Thyroid gland (tissue), 4 donors: ENCODE measurements at places on chromosomes 4 and X. TPM values are rescaled to one million over a fixed set of nuclear protein-coding genes. Genes with fewer than 3 reads are reported as not detected.

- H3K4me1 ChIP-seq: peaks cover 7% of the 10 kb centered on the region
- peaks cover 12% of the 10 kb centered on the region for H3K27me3 ChIP-seq
- peak within 1 kb of the TSS; percentile 59 for H3K4me3 ChIP-seq
- peak; percentile 56 for DNase-seq
Observed at GRCh38 chr4:108168671-108169523, at the start of gene LEF1. TSS of gene LEF1 (minus strand) at chr4:108168932. CDS start at chr4:108167767, 1,165 bp downstream.

DNA sequence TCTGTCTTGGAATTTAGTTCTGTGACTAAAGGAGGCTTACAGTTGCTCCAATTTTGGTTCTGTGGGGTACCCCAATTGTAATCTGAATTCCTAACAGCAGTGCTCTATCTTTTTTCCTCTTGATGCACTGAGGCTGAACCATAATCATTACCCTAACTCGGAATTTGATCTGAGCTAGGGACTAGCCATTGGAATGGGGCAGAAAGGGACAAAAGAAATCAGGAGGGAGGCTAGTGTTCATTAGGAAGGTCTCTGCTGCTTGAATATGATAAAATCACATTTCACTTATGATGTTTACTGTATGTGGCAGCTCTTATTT lies 2.7 kb downstream of the KLF3 start:
- no peaks in the 10 kb centered on the region for H3K36me3 ChIP-seq
- H3K4me3 ChIP-seq: no peak overlapping the region
- no peaks in the 10 kb centered on the region for H3K27me3 ChIP-seq

- no peak overlapping the region for H3K4me3 ChIP-seq
- no peak overlapping the region for H3K27ac ChIP-seq
- no peaks in the 10 kb centered on the region for H3K36me3 ChIP-seq
- no peaks in the 10 kb centered on the region for H3K27me3 ChIP-seq
Observed at GRCh38 chrX:72019487-72019886, 108.8 kb downstream of the NHSL2 start.

XK gene
- total RNA-seq: 1.4 TPM

TBC1D9 gene
- total RNA-seq: 13.3 TPM

DNA sequence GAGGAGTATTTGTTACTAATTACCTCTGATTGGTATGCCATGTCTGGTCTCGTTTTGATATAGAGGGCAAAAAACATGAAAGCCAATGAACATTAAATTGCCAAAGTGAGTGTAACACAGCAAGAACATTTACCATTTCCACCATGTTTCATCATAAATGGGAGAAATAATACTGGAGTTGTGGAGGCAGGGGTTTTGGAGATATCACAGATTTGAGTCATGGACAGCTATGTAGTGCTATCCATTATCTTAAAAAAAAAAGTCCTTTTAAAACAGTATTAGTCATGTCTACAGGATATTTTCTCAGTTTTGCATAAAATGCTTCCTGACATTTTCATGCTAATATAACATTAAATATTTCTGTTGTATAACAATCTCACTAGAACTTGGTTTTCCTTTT lies 301.2 kb downstream of the IL1RAPL1 start:
- no peak for DNase-seq
- H3K36me3 ChIP-seq: no peaks in the 10 kb centered on the region
- no peak overlapping the region for H3K4me3 ChIP-seq
- H3K27ac ChIP-seq: no peak overlapping the region

DNA sequence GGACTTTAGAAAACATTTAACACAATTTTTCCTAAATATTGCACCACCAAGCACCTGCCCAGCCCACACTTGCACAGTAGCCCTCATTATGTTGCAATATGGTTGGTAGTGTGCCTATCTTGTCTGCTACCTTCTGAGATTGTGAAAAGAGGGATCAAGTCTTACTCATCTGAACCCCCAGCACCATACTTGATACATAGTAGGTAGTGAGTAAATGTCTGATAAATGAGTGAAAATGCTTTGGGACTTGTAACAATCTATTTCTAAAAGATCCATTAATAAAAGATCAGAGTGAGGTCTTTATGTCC lies 118.4 kb upstream of the MED14 start:
- no peaks in the 10 kb centered on the region for H3K36me3 ChIP-seq
- H3K4me3 ChIP-seq: no peak overlapping the region
- H3K4me1 ChIP-seq: no peaks in the 10 kb centered on the region
- no peak overlapping the region for H3K27ac ChIP-seq
- no peak for DNase-seq

DNA sequence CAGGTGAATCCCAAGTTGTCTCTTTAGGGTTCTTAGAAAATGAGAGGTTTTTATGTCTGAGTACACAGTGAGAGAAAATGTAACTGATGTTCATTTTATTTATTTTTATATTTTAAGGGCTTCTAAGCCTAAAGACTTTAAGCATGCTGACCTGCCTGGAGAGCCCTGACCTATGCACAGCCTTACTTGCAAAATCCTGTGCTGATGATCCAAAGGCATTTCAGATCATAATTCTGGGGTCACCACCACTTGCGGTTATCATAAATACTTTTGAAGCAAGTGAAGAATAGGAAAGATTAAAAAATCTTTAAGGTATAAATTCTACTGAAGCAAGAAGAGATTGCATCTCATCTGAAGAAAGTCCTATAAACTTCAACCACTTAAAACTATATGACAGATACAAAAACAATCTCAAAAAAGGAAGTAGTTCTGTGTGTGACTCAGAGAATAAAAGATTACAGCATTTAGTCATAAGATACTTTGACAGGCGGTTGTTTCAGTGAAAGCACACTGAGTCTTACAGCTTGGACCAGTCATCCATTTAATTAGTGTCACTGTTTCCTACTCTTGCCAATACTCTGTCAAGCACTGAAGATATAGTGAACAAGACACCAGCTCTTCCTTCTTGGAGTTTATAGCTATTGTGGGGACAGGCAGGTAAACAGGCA lies 245.2 kb upstream of the DIPK2B start:
- no peak overlapping the region for H3K27ac ChIP-seq
- H3K36me3 ChIP-seq: no peaks in the 10 kb centered on the region
- H3K4me1 ChIP-seq: no peaks in the 10 kb centered on the region
- DNase-seq: no peak

DNA sequence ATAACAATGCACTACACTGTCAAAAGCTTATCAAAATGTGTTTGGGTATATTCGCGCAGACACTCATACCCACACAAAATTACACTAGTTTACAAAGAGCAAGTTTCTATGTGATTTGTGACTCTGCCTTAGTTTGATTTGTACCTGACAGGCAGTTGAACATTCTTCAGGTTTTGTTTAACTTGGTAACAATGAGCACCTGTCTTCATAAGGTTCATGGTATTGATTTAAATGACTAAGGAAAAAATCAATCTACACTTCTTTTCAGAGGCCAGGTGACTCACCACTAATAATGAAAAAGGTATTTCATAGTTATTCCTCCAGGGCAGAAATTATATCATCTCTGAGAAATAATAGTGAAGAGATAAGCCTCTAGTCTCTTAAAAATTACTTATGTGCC lies 1114.6 kb upstream of the AGA start:
- H3K36me3 ChIP-seq: no peaks in the 10 kb centered on the region
- no peaks in the 10 kb centered on the region for H3K4me1 ChIP-seq
- DNase-seq: no peak
- H3K27me3 ChIP-seq: no peaks in the 10 kb centered on the region
- no peak overlapping the region for H3K27ac ChIP-seq

DNA sequence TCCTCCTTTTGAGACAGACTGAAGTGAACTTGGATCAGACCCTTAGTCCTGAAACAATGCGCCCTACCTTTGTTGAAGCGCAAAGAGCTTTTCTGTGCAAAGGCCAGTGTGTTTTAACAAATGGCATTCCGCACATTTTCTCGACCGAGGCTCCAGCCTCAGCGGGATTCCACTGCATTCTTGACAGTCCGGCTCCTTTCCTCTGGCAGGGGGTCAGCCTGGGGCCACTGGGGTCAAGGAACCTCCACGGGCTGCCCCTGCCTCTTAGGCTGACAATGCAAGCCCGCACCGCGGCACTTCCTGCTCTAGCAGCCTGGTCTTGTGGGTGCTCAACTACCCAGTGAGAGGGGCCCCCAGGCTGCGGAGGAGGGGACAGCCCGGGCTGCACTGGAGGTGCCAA lies 47.2 kb upstream of the TFDP3 start:
- peak overlapping the region; percentile 50 for H3K27ac ChIP-seq
- no peaks in the 10 kb centered on the region for H3K27me3 ChIP-seq
- peak; percentile 77 for DNase-seq

DNA sequence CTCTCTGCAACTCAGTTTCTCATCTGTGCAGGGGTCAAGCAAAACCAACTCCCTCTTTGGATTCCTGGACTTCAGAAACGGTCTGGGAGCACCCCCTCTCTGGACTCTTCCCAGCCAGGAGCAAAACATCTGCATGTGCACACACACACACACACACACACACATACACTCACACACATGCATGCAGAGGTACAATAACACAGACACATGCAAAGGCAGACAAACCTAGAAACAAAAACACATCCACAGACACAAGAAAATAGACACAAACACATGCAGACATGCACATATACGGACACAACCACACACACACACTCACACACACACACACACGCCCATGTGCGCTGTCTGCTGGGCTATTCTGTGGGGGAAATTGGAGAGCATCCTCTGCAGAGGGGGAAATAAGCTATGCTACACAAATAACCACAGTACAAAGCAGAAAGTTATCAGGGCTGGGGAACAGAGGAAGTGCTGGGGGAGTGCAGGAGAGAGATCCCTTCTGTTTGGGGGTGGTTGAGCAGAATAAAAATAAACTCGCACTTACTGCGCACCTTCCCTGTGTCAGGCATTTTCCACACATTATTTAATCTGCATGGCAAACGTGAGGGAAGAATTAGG lies 19.9 kb downstream of the IQSEC2 start:
- no peaks in the 10 kb centered on the region for H3K36me3 ChIP-seq
- no peaks in the 10 kb centered on the region for H3K4me1 ChIP-seq
- DNase-seq: no peak
- no peak overlapping the region for H3K4me3 ChIP-seq

DNA sequence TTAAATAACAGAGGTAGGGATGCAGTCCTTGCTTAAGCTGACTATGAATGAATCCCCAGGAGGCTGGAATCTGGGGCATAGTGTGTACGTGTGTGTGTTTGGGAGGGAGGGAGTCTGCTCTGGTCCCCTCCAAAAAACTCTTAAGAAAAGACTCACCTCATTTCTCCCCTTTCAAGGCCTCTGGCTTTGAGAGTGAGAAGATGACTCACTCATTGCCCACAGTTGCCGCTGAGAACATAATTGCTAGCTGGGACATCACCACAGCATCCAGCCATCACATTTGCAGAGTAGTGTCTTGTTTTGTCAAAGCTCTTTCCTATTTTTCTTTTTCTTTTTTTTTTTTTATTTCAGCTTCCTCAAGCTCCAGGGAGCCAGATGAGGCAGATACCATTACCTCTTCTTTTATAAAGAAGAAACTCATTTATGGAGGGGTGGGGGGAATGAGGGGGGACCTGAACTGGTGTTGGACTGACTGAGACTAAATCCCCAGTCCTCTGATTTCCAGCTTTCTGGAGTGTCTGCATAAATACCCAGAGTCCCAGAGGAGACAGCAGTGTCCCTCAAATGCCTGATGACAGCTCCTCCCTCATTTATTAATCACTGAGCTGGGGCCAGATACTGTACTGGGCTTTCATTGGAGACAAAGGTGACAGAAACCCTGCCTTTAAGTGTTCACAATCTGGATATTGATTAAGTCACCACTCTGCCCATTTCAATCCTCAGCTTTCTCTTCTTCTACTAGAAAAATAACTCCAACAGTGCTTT lies 61.9 kb upstream of the LAS1L start:
- peak overlapping the region; percentile 44 for H3K27ac ChIP-seq
- no peak overlapping the region for H3K4me3 ChIP-seq
- no peaks in the 10 kb centered on the region for H3K27me3 ChIP-seq
- DNase-seq: no peak
- no peaks in the 10 kb centered on the region for H3K36me3 ChIP-seq

DNA sequence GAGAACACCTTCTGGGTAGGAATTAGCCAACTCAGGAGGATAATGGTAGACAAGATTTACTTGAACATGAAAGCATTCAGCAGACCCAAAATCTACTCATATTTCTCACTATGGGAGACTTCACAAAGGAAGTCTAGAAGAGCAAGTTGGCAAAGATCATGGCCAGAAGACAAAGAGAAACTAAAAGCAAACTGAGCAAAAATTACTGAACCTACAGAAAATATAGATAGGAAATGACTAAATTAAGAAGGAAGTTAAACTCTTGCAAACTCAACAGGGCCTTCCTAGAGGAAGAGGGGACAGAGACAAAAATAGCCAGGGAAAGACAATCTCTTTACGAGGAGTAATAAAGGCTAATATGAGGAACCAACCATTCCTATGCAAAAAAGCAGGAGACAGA lies 18.7 kb downstream of the CORIN start:
- H3K36me3 ChIP-seq: no peaks in the 10 kb centered on the region
- H3K27ac ChIP-seq: no peak overlapping the region
- H3K4me3 ChIP-seq: no peak overlapping the region
- DNase-seq: no peak
- no peaks in the 10 kb centered on the region for H3K27me3 ChIP-seq

CT83 gene
- total RNA-seq: not detected

GRCh38 chrX:118496763-118497079 lies 1.1 kb downstream of the DOCK11 start:
- no peak for DNase-seq
- H3K27ac ChIP-seq: peak overlapping the region; percentile 55
- H3K36me3 ChIP-seq: no peaks in the 10 kb centered on the region
- H3K4me3 ChIP-seq: peak overlapping the region; percentile 14

PPM1K gene
- total RNA-seq: 66.5 TPM

DNA sequence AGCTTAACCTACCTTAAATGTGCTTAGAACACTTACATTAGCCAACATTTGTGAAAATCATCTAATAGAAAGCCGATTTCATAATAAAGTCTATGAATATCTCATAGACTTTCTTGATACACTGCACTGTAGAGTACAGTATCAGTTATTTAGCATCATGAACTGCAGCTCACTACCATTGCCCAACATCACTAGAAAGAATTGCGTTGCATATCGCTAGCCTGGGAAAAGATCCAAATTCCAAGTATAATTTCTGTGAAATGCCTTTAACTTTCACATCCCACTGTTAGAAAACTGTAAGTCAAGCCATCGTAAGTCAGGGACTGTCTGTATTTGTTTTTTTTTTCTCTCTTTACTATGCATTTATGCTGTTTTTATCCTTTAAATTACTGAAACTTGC lies 918.6 kb upstream of the PABPC4L start:
- H3K27ac ChIP-seq: no peak overlapping the region
- H3K4me3 ChIP-seq: no peak overlapping the region
- no peaks in the 10 kb centered on the region for H3K27me3 ChIP-seq
- no peak for DNase-seq
- no peaks in the 10 kb centered on the region for H3K36me3 ChIP-seq

MAGED4 gene
- 0.34 TPM for total RNA-seq

GRCh38 chrX:107675823-107676555 lies 47.7 kb downstream of the PRPS1 start:
- H3K4me3 ChIP-seq: no peak overlapping the region
- peaks cover 27% of the 10 kb centered on the region for H3K4me1 ChIP-seq
- H3K27ac ChIP-seq: peak overlapping the region; percentile 99

RASGEF1B gene
- 13.4 TPM for total RNA-seq

SPANXN3 gene
- total RNA-seq: not detected

GRCh38 chrX:105745863-105746262 lies 76.5 kb upstream of the NRK start:
- no peaks in the 10 kb centered on the region for H3K27me3 ChIP-seq
- H3K27ac ChIP-seq: no peak overlapping the region
- no peak overlapping the region for H3K4me3 ChIP-seq
- no peak for DNase-seq
- H3K36me3 ChIP-seq: no peaks in the 10 kb centered on the region
